ENCODE measurements at places on chromosomes 3 and 15.

DNA sequence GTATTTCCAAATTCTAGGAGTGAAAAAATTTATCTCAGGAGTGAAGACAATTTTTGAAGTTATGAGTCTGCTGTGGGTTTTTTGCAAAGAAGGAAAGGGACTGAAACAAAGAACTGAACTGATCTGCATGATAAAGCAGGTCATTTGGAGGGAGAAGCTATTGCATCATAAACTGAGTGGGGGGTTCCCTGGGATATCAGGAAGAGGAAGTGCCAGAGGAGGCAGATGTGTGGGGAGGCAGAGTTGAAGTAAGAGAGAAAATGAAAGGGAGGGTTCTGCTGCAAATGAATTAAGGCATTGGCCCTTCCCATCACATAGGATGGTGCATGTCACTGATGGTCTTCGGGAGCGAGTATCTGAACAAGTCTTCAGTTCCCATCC lies 379.2 kb downstream of the VPS13C start:
- DNase-seq = no peak

DNA sequence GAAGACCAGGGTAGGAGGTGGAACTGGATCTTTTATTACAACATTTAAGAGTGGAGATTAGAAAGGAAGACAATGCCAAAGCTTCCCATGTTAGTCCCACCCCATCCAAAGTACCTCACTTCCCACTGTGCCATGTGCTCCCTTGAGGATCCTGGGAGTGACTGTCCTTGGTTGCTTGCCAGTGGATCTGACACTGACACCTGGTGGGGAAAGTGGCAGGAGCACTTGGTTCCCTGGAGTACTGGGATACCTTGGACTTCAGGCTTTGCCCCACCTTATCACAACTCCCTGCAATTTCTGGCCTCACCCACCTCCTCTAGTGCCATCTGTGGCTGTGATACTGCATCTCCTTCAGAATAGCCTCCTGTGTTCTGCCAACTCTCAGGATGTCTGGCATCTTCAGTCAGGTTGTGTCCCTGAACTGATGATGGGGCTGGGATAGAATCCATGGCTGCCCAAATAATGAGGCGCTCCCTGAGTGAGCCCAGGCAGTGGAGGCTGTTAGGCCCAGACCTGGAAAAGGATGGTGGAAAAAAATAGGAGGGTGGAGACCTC lies 1.3 kb downstream of the ELL3 start:
- DNase-seq = no peak

DNA sequence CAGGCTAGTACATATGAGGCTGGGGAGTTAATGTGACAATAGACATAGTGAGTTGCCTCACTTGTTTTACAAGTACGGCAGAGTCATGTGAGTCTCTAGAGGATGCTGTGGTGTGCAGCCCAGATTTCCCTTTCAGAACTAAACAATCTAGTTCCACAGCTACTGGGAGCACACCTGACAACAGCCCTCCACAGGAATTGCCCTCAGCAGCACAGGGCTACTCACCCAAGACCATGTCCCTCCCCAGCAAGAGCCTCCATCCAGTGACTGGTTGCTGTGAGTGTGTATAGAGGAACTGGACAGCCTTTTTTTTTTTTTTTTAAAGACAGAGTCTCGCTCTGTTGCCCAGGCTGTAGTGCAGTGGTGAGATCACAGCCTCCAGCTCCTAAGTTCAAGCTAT lies 40.2 kb upstream of the UBE2E2 start:
- DNase-seq = no peak

DNA sequence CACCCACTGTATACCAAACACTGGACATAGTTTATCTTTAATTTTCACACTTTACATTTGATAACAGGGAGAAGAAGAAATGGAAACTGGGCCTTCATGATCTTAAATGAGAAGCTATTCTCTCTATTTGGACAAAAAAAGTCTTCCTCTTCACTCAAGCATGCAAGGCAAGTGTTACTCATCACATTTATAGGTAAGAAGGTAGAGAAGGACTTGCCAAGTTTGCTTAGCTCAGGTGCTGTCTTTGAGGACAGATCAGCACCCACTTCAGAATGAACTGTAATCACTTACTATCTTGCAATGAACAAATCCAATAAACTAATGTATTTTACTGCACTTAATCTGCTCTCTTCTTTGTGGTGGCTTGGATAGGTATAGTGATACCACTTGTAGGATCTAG lies 1.1 kb upstream of the MYH15 start:
- no peak for DNase-seq

- DNase-seq = no peak
Observed at GRCh38 chr3:57164657-57165573, at the start of gene IL17RD. IL17RD (minus strand) TSS chr3:57165353; CDS start chr3:57165286, 67 bp downstream.

DNA sequence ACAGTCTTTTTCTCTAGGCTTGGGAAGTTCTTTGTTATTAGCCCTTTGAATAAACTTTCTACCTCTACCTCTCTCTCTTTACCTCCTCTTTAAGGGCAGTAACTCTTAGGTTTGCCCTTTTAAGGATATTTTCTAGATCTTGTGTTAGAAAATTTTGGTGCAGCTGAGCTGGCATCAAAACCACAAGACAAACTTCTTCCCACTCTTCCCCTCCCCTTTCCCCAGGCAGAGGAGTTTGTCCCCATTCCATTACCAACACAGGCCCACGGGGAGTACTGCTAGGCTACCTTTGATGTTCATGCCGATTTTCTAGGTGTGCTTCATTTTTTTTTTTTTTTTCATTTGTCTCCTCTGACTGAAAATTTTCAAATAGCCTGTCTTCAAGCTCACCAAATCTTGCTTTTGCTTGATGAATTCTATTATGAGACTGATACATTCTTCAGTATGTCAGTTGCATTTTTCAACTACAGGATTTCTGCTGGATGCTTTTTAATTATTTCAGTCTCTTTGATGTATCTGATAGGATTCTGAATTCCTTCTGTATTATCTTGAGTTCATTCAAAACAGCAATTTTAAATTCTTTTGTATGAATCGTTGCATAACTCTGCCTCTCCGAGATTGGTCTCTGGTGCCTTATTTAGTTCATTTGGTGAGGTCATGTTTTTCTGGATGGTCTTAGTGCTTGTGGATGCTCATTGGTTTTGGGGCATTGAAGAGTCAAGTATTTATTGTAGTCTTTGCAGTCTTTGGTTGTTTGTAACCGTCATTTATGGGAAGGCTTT lies 112.0 kb downstream of the UBE2E2 start:
- no peak for DNase-seq

GRCh38 chr3:3998140-3998922 lies 199.1 kb downstream of the LRRN1 start:
- no peak for DNase-seq

- no peak for DNase-seq
Observed at GRCh38 chr3:55173504-55173903, 245.6 kb upstream of the LRTM1 start.

GRCh38 chr3:187112934-187113793 lies 26.1 kb downstream of the RPL39L start:
- no peak for DNase-seq

DNA sequence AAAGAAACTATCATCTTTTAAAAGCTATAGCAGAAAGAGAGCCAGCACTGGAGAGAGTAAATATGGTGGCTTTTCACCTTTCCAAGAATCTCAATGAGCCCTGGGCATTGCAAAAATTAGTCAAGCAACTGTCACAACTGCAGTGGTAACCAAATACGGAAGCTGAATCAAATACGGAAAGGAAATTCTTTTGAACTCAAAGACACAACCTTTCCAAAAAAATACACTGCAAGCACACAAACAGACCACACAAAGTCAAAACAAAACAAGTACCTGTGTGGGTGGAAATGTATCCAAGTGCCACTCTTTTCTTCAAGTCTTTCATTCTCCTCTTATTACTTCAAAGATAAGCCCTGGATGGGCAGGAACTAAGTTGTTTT lies 17.6 kb downstream of the VGLL4 start:
- DNase-seq = no peak

- no peak for DNase-seq
Observed at GRCh38 chr15:28075573-28075972, 23.5 kb downstream of the OCA2 start.

DNA sequence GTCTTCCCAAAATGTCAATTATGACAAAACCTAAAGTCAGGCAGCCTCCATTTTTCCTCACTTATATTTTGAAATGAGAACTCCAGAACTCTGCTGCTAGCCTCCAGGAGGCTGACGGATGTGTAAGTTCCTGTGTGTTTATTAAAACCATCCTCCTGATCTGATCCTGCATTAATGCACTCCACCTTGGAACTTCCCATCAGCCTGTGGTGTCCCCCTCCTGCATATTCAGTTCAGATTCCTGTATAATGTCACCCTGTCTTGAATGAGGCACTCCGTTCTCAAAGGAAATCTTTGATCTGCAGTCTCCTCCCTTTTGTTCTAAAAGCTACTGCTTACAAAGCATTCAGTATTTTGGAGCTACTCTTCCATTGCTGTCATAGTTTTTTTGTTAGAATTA lies 318.2 kb upstream of the ONECUT1 start:
- DNase-seq = no peak

DNA sequence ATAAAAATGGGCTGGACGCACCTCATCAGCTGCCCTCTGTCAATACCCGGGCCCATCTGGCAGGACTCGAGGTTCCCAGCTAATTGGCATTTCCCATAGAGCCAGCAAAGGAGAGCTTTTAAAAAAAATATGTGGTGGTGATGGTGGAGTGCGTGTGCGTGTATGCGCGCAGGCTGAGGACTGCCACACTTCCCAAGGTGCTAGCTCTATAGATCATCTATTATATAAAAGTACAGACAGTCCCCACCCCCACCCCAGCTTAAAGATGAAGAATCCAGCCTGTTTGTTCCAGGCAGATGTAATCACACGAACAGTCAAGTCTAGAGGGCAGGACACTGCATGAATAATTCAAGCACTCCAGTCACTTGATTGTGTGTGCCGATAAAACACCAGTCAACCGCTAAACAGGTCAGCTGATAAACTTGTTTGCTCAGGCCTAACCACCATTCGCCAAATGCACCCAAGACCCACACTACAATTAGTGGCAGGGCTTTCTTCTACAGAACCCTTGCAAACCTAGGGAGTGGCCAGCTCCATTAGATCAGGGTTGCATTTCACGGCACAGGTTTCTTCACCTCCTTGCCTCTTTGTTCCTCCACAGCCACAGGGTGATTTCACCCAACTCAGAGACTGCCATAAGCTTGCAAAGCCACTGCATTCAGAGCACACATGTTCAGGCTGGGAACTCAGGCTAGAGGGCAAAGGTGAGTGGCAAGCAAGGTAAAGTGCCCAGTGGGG lies 5.8 kb downstream of the TLE3 start:
- DNase-seq = no peak

GRCh38 chr3:9945358-9945757 lies 6.8 kb downstream of the PRRT3 start:
- DNase-seq = no peak

GRCh38 chr3:168034152-168034928 lies 61.4 kb downstream of the GOLIM4 start:
- no peak for DNase-seq

GRCh38 chr3:50666837-50667236 lies 7.9 kb upstream of the DOCK3 start:
- no peak for DNase-seq
